ENCODE measurements at places on chromosomes 4 and X. TPM values are rescaled to one million over a fixed set of nuclear protein-coding genes. Genes with fewer than 3 reads are reported as not detected.

The YY2 gene
- total RNA-seq, result 2.6 TPM

The CTAG1A gene
- not detected for total RNA-seq

The RAI2 gene
- not detected for total RNA-seq

The TMLHE gene
- 26.9 TPM for total RNA-seq

The GALNT7 gene
- total RNA-seq, result 26.8 TPM

The SUPT20HL1 gene
- not detected for total RNA-seq

Measured in B cell (primary cell).